ENCODE measurements at places on chromosomes 6 and 20.
A peak's percentile ranks its signal among the peaks of the same experiment; 100 is the strongest.

DNA sequence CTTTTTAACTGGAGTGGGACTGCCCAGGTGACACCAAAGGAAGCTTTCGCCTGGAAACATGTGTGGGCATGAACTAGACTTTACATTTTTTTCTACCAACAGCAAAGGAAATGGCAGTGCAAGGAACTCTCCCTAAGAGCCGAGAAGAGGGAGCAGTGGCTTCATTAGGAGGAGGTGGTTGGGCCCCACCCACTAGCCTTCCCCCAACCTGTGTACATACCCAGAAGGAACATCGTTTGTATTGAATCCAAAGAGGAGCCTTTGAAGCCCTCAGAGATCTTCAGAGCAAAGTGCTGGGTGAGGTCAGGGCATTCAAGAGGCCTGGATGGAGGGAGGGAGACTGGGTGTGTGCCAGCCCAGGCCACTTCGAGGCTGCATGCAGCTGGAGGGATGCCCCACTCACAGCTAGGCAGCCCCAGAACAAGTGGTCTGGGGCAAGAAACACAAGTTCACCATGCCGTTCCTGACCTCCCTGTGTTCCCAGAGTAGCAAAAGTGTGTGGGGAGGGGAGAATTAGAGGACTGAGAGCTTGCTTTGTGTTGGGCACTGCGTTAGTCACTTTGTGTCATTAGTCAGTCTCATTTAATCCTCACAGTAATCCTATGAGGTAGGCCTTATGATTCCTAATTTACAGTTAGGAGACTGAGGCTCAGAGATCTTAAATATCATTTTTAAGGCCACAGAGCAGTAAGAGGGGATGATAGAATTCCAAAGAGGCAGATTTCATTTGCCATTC is 191.6 kb upstream of the SUPT3H start:
- no peak for DNase-seq

DNA sequence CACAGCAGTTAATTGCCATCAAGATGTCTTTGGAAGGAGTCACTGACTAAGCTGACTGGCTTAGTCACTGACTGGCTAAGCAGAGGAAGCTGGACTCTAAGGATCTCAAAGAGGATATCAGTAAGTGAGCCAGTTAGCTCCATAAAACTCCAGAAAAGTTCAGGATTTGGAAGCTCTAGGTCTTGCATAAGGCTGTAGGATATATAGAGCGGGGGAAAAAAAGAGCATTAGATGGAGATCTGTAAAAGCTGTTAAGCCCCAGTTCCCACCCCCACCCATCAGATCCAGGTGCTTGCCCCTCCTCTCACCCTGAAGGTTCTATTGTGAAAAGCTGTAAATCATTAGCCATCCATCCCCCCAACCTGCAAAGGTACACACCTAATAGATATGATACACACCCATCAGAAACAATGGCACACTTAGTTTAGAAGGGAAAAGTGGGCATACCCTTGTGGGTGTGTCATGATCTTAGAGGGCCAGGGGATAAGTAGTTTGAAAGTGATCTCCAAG is 32.2 kb downstream of the CARMIL1 start:
- DNase-seq: peak; percentile 20

- DNase-seq: no peak
These were observed 33.2 kb downstream of the BANF2 start for GRCh38 chr20:17732907-17733521.

- DNase-seq: no peak
These were observed 24.4 kb downstream of the DIDO1 start for GRCh38 chr20:62901891-62902290.

GRCh38 chr6:42129360-42129676 is 13.1 kb downstream of the C6orf132 start:
- DNase-seq: no peak

- no peak for DNase-seq
These were observed 11.8 kb downstream of the BCAS1 start for GRCh38 chr20:54058420-54059139.

- no peak for DNase-seq
These were observed 441.3 kb downstream of the GJA1 start for GRCh38 chr6:121876721-121877120.

DNA sequence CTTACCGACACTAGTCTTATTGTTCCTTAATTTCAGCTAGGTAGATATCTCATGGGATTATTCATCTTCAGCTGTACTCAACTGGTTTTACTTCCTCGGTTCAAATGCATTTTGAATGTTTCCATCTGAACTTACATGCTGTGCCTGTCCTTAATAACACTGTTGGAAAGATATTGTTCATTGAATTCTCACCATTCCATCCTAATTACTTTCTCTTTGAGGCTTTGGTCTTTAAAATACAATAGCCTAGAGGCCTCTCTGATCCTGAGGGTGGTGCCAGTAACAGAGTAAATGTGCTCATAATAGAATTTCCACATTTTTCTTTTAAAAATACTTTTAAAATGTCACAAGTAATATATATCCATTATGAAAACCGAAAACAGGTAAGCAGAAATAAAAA is 54.0 kb downstream of the IL20RA start:
- DNase-seq: no peak

GRCh38 chr6:47061309-47062300 is 19.5 kb upstream of the ADGRF1 start:
- no peak for DNase-seq

- no peak for DNase-seq
These were observed 860.4 kb downstream of the EPHA7 start for GRCh38 chr6:92559003-92559402.

GRCh38 chr6:2818593-2818992 is 23.1 kb downstream of the SERPINB1 start:
- no peak for DNase-seq

GRCh38 chr6:87384038-87384437 is 23.7 kb upstream of the CFAP206 start:
- DNase-seq: no peak

GRCh38 chr6:1993042-1993441 is 252.4 kb downstream of the GMDS start:
- no peak for DNase-seq

DNA sequence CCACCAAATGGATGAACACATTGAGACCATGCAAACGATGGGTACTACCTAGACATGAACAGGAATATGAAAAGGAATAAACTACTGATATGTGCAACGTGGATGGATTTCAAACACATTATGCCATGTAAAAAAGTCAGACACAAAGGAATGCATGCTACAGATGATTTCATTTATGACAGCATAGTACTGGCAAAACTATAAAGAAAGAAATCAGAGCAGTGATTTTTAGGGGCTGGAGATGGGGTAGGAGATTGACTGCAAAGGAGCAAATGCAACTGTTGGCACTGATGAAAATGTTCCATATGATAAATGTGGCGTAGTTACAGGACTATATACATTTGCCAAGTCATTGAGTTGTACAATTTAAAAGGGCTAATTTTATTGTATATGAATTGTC is 13.4 kb upstream of the COL12A1 start:
- DNase-seq: no peak

- no peak for DNase-seq
These were observed 70.4 kb upstream of the NFATC2 start for GRCh38 chr20:51612896-51613295.

- peak; percentile 4 for DNase-seq
These were observed 802.4 kb downstream of the TFAP2A start for GRCh38 chr6:9612489-9612888.

GRCh38 chr6:14211562-14211942 is 94.0 kb downstream of the CD83 start:
- peak; percentile 27 for DNase-seq

- DNase-seq: no peak
These were observed 711.1 kb downstream of the HDGFL1 start for GRCh38 chr6:23280437-23280836.

- no peak for DNase-seq
These were observed 7.1 kb upstream of the E2F1 start for GRCh38 chr20:33693289-33693688.

GRCh38 chr6:108242721-108243120 is 18.1 kb downstream of the SNX3 start:
- no peak for DNase-seq

DNA sequence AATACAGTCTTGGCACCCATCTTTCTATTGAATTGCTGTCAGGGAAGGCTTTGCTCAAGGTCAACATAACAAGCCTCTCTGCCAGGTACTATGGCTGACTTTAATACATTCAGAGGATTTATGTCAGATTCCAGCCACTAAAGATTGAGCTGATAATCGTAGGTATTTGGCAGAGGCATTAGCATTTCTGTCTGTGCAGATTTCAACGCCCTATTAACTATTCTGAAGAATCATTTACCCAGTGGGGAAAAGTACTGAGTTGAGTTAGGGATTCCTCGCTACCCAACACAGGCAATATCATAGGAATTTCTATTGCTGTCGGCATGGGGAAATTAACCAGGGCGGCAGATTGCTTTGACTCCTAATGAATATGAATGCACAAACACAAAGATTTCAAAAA is 233.7 kb upstream of the SPTLC3 start:
- DNase-seq: no peak

- DNase-seq: no peak
These were observed 289.9 kb downstream of the KIF16B start for GRCh38 chr20:16283307-16283706.

DNA sequence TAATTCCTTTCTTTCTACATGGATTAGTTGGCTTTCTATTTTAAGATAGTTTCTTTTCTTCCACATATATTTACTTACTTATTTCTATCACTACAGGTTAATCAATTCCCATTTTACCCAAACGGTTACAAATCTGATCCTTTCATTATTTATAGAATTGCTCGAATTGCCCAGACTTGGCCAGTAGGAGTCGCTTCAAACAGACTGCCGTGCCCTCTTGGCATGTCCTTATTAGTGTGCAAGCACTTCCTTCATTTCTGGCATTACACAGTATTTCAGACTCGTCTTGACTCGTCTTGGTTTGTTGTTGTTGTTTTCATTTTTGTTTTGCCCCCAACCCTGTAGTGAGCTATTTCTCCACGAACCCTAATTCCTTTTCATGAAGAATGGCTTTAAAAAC is 74.6 kb downstream of the SAMD3 start:
- peak; percentile 14 for DNase-seq

GRCh38 chr20:37185686-37186085 is 6.3 kb upstream of the MROH8 start:
- DNase-seq: no peak

DNA sequence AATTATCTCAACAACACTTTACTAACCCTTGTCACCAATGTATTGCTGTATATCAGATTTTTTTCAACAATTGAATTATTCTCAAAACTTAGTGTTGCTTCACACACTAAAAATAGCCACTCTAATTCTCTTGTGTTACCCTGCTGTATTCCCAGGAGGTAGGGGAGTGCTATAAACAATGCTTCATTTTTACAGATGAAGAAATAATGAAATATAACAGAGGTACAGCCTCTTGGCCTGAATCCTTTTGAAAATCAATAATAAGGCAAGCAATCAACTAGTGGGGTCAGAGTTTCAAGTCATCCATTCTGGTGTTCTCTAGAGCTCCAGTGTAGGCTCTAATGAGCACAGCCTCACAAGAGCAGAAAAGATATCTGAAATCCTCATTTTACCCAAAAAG is 10.9 kb downstream of the HIVEP2 start:
- DNase-seq: no peak

DNA sequence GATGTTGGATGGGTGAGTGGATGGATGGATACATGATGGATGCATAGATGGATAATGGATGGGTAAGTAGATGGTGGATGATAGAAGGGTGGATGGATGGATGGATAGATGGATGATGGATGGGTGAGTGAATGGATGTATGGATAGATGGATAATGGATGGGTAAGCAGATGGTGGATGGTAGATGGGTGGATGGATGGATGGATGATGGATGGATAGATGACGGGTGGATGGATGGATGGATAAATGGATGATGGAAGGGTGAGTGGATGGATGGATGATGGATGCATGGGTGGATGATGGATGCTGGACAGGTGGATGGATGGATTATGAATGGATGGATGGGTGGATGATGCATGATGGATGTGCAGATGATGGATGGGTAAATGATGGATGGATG is 175.5 kb downstream of the TAF4 start:
- DNase-seq: no peak

DNA sequence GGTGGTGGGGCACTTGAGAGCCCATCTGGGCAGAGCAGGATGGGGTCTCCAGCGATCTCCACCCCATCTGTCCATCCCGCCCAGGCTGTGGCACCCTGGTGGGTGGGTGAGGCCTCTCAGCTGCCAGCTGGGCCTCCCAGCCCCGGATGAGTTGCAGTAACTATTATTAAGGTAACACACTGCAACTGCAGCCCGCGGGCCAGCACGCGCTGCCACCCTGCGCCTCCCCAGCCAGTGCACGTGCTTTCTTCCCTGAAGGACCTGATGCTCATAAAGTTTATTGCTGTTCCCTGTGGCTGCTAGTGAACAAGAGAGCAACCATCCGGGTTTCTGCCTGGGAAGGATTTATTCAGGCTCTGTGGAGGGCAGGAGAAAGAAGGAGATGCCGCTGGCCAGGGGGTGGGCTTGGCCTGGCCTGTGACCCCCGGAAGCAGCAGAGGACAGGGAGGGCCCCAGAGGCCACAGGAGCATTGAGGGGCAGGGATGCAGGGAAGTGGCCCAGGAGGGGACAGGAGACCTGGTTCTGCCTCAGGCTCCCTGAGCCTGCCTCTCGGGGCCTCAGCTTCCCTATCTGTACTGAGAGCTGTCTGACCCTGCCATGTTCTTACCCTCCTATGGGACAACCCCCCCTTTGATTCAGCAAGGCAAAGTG is 1.7 kb downstream of the IP6K3 start:
- no peak for DNase-seq

DNA sequence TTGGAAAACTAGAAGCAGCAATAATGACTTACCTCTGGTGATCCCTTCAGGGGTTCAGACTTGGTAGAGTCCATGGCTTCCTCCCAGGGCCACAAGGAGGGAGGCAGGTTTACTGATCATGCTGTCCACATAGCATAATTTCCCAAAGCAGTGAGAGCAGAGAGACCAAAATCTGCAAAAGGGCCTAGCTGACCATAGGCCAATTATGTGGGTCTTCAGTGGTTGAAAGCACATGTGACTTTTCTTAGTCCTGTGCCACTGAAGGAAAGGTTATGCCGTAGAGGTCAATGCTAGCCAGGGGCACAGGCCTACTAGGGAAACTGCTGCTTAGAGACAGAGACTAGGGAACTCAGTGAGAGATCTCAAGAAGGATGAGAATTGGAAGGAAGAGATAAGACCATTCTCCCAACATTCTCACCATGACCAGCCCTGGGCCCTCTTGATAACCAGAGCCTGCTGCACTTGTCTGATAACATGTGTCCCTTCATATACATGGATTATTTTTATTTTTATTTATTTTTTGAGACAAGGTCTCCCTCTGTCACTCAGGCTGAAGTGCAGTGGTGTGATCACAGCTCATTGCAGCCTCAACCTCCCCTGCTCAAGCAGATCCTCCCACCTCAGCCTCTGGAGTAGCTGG is 2.0 kb upstream of the GTPBP2 start:
- DNase-seq: no peak

- no peak for DNase-seq
These were observed 63.9 kb downstream of the CD164 start for GRCh38 chr6:109318328-109318876.

Measured in urothelium cell line (cell line).